ENCODE measurements at places on chromosomes 1 and 21. TPM values are rescaled to one million over a fixed set of nuclear protein-coding genes. Genes with fewer than 3 reads are reported as not detected.

- H3K4me1 ChIP-seq = no peaks in the 10 kb centered on the region
- 0 out of 2 replicates have a peak, but pooled peaks cover 9% of the 10 kb centered on the region for H3K27me3 ChIP-seq
- no peak overlapping the region for H3K4me3 ChIP-seq
- H3K27ac ChIP-seq = no peak overlapping the region
Measured at GRCh38 chr1:31224068-31224467, 15.6 kb downstream of the NKAIN1 start.

DNA sequence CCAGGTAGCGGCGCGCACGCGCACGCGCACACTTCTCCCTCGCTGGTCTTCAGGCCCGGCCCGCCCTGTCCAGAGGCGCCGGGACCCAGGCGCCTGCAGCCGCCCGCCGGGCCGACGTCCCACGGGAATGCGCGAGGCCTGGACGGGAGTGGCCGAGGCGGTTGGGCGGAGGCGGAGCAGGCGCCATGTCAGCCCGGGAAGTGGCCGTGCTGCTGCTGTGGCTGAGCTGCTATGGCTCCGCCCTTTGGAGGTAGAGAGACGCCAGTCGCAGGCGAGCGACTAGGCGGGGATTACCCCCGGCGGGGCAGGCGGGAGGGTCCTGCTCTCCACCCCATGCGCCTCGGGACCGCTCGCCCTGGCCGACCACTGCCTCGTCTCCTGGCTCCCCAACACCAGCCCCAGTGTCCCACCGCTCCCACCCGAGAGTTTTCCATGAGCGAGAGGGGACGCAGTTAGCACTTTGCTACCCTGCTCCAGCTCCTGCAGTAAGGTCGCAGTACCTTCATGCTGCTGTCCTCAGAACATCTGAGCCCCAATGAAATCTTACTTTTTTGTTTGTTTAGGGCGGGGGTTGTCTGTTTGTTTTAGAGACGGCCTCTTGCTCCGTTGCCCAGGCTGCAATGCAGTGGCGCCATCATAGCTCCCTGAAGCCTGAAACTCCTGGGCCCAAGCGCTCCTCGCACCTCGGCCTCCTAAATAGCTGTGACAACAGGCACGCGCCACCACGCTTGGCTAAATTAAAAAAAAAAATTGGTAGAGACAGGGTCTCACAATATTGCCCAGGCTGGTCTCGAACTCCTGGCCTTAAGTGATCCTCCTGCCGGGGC lies at the start of gene CATSPERE:
Gene CATSPERE, plus strand, starts transcription at position 29 of the 827 bp plus-strand sequence. Its CDS starts 157 bp downstream, at position 186.
- no peaks in the 10 kb centered on the region for H3K36me3 ChIP-seq
- no peak for DNase-seq
- H3K27me3 ChIP-seq = no peaks in the 10 kb centered on the region
- no peak within 1 kb of the TSS for H3K27ac ChIP-seq

- peaks cover 26% of the 10 kb centered on the region for H3K4me1 ChIP-seq
- no peaks in the 10 kb centered on the region for H3K36me3 ChIP-seq
- DNase-seq = no peak
- peak overlapping the region; percentile 60 for H3K27ac ChIP-seq
Measured at GRCh38 chr1:17588048-17588871, 48.8 kb downstream of the ARHGEF10L start.

DNA sequence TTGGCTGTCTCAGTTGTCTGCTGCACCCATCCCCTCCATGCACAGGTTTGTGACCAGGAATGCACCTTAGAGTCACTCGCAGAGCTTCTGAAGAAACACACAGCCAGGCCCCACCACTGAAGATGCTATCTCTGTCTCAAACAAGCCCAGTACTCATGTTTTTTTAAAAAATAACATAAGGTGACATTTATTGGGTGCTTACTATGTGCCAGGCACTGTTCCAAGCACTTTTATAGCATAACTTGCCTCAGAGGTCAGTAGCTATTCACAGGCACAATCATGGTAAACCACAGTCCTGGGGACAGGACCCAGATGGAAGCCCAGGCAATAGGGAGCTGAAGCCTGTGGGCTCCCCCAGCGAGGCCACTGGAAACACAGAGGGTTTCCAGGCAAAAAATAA lies 8.8 kb upstream of the ATP13A2 start:
- no peak overlapping the region for H3K27ac ChIP-seq
- DNase-seq = no peak
- no peak overlapping the region for H3K4me3 ChIP-seq
- H3K36me3 ChIP-seq = peaks cover 56% of the 10 kb centered on the region
- H3K27me3 ChIP-seq = no peaks in the 10 kb centered on the region

- H3K27me3 ChIP-seq = no peaks in the 10 kb centered on the region
- no peaks in the 10 kb centered on the region for H3K36me3 ChIP-seq
- H3K4me1 ChIP-seq = peaks cover 3% of the 10 kb centered on the region
- no peak overlapping the region for H3K27ac ChIP-seq
Measured at GRCh38 chr1:179818743-179819173, 58.8 kb downstream of the TOR1AIP2 start.

DNA sequence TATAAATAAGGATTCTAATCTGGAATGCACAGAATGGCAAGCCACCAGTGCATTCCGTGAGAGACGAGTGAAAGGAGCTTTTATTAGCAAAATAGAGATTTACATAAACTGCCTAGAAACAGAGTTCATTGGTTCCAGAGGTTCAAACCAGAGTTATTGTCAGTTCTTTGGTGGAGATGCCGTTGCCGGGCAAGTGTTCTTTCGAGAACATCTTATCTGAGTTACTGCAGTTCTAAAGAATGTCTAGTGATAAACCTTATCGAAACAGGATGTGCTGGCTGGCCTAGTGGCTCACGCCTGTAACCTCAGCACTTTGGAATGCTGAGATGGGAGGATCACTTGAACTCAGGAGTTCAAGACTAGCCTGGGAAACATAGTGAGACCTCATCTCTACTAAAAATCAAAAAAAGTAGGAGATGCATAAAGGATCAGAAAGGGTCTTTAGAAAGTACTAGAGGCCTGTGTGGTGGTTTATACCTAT lies 19.9 kb upstream of the EVI5 start:
- DNase-seq = peak; percentile 73
- H3K27me3 ChIP-seq = no peaks in the 10 kb centered on the region
- H3K36me3 ChIP-seq = no peaks in the 10 kb centered on the region
- peaks cover 16% of the 10 kb centered on the region for H3K4me1 ChIP-seq
- peak overlapping the region; percentile 5 for H3K4me3 ChIP-seq
- peak overlapping the region; percentile 36 for H3K27ac ChIP-seq

GRCh38 chr1:15678578-15678977 lies 5.5 kb upstream of the PLEKHM2 start:
- H3K36me3 ChIP-seq = no peaks in the 10 kb centered on the region
- DNase-seq = peak; percentile 45
- H3K4me3 ChIP-seq = no peak overlapping the region
- H3K27ac ChIP-seq = no peak overlapping the region

DNA sequence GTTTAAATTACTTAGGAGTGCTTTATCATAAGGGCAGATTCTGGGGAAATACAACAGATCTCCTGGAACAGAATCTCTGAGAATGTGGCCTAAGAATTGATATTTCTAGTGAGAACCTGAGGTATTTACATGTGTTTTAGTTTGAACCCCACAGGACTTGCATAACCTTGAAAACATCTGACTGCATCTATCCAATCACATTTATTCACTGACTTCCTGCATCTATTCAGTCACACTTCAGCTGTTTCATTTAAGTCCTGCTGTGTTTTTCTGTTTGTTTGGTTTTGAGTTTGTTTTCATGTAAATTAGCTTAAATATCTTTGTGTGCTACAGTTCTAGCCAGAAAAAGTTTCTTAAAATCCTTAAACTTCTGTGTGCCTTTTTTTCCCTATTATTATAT lies 1260.7 kb downstream of the PLA2G4A start:
- H3K4me3 ChIP-seq = no peak overlapping the region
- no peaks in the 10 kb centered on the region for H3K4me1 ChIP-seq
- no peaks in the 10 kb centered on the region for H3K36me3 ChIP-seq
- no peak for DNase-seq

DNA sequence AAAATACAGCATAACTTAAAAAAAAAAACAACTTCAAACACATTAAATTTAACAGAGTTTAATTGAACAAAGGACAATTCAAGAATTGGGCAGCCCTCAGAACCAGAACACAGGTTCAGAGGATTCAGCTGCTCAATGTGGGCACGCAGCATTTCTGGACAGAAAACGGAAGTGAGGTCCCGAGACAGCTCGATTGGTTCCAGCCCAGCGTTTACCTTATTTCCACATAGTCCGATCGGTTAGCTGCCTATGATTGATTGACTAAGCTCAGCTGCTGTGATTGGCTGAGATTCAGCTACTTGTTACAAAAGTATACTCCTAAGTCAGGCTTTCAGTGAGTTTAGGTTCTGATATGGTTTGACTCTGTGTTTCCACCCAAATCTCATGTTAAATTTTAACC lies 33.3 kb downstream of the ZP4 start:
- DNase-seq = no peak
- no peaks in the 10 kb centered on the region for H3K4me1 ChIP-seq
- no peaks in the 10 kb centered on the region for H3K36me3 ChIP-seq
- no peak overlapping the region for H3K4me3 ChIP-seq
- no peak overlapping the region for H3K27ac ChIP-seq
- no peaks in the 10 kb centered on the region for H3K27me3 ChIP-seq

- peaks cover 81% of the 10 kb centered on the region for H3K4me1 ChIP-seq
- DNase-seq = no peak
- H3K36me3 ChIP-seq = no peaks in the 10 kb centered on the region
- H3K4me3 ChIP-seq = no peak overlapping the region
Measured at GRCh38 chr1:156493154-156493631, 7.4 kb downstream of the MEF2D start.

- H3K4me3 ChIP-seq = no peak overlapping the region
- H3K36me3 ChIP-seq = no peaks in the 10 kb centered on the region
- no peak overlapping the region for H3K27ac ChIP-seq
- DNase-seq = no peak
- no peaks in the 10 kb centered on the region for H3K27me3 ChIP-seq
Measured at GRCh38 chr21:36628106-36628505, 70.8 kb upstream of the SIM2 start.

DNA sequence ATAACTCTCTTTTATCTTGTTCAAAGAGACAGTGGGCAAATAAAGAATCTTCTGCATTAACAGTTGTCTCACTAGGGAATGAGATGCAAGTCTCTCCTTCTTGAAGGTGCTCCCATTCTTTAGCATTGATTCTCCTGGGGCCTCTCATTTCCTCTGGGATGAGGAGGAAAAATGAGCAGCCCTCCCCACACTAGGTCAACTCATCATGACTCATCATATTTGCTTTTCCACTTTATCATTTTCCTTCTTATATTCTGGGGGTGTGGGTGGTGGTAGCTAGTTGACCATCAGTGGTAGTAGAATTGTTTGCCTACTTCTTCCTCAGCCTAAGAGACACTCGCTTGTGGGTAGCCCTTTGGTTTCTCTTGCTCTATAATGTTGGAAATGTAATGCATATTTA lies 182.0 kb upstream of the C1orf87 start:
- no peaks in the 10 kb centered on the region for H3K27me3 ChIP-seq
- peaks cover 2% of the 10 kb centered on the region for H3K4me1 ChIP-seq
- H3K27ac ChIP-seq = no peak overlapping the region

GRCh38 chr1:62407398-62408009 lies 29.3 kb upstream of the USP1 start:
- no peak overlapping the region for H3K27ac ChIP-seq
- peak; percentile 33 for DNase-seq
- no peaks in the 10 kb centered on the region for H3K4me1 ChIP-seq
- H3K36me3 ChIP-seq = no peaks in the 10 kb centered on the region

DNA sequence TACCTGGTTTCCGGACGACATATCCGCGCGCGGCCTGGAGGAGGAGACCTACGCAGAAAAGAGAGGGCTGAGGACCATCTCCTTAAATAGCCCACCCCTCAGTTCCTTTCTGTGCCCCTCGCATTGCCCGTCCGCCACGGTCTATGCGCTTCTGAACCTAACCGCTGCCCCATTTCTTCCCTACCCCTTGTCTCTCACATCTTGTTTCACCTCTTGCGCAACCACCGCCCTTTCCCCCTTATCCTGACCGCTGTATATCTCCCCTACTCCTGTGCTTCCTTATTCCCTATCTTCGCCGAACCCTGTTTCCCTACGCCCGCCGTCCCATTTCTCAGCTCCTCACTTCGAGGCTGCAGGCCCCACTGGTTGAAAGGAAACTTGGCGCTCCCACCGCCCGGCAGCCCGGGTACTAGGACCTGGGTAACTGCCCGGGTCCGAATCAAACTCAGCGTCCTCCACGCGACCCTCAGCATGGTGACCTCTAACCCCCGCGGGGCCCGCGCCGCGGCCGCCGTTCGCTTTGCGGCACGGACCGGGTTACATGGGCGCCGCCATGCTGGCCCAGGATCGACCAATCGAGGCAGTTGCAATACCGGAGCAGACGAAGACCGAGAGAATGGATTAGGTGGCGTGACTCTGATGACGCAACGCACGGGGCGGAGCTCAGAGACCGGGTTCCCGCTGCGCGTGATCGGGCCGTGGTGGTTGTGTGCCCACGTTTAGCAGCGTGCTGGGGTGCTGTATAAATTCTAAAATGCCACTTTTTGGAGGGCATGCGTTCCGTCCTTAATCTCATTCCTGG lies at the start of gene MRPS15:
Gene MRPS15, minus strand, starts transcription at position 582 of the 802 bp plus-strand sequence. Its CDS starts 109 bp downstream, at position 473.
- H3K36me3 ChIP-seq = peaks cover 22% of the 10 kb centered on the region
- H3K4me3 ChIP-seq = peak within 1 kb of the TSS; percentile 100
- peak within 1 kb of the TSS; percentile 84 for H3K27ac ChIP-seq
- peaks cover 11% of the 10 kb centered on the region for H3K4me1 ChIP-seq
- H3K27me3 ChIP-seq = no peaks in the 10 kb centered on the region

GRCh38 chr1:203272633-203273205 lies 32.6 kb upstream of the BTG2 start:
- no peaks in the 10 kb centered on the region for H3K36me3 ChIP-seq
- DNase-seq = no peak
- H3K27me3 ChIP-seq = no peaks in the 10 kb centered on the region
- H3K27ac ChIP-seq = no peak overlapping the region
- peaks cover 32% of the 10 kb centered on the region for H3K4me1 ChIP-seq

GRCh38 chr1:211634461-211634860 lies 41.0 kb downstream of the NEK2 start:
- DNase-seq = no peak
- peaks cover 9% of the 10 kb centered on the region for H3K4me1 ChIP-seq
- no peaks in the 10 kb centered on the region for H3K36me3 ChIP-seq
- no peak overlapping the region for H3K4me3 ChIP-seq
- no peaks in the 10 kb centered on the region for H3K27me3 ChIP-seq

Gene AKT3
- total RNA-seq = 0.49 TPM

Gene EYA3
- 25.9 TPM for total RNA-seq

Gene CR1L
- 0.15 TPM for total RNA-seq

Gene MYOG
- not detected for total RNA-seq

Measured in HCT116 (cell line).